ENCODE measurements at places on chromosomes 5 and 9.

- DNase-seq = no peak
These were observed 661 bp downstream of the PDCL start for GRCh38 chr9:122827761-122828093.

DNA sequence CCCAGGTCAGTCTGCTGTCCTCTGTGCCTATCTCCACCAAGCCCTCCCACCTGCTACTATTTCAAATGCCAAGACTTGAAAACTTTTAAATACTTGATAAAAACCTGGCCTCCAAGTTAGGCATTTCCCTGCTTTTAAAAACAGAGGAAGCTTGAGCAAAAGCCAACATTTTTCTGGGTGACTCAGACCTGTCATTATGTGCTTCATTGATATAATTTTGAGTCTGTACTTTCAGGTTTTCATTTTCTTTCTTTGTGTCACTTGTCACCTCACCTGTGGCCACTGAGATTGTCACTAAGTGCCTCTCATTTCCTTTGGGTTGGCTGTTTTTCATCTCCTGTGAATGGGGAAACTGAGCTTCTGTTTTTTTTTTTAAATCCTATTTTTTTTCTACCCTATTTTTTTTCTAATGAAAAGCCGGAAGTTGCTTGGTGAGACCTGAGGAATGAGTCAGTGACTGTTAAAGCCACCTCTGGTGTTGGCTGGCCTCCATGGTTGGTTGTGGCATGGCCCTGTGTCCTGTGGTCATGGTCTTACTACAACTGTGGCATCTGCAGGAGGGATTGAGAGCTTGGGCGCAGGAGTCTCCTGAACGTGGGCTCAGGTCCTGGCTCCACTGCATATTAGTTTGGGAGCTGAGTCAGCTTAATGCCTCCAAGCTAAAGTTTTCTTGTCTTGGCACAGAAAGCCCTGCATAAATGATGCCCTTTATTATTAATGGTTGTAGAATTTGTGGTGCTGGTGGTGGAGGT, 56.7 kb downstream of the ARHGAP26 start:
- DNase-seq = no peak

DNA sequence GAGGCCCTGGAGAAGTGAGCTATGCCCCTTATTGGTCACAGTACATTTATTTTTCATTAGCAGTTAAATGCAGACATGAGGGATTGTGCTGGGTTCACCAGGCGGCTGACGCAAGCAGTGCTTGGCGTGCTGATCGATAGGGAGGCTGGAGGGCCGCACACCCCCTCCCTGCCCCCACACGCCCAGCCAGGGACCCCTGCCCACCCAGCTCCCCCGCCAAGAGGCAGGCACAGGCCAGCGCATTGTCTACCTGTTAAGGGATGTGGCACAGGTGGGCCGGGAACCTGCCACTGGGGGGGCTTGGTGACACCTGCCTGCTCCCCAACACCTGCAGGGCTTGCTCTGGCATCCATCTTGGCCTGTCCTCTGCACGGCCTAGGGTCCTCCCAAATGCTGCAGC, 39.2 kb downstream of the HK3 start:
- no peak for DNase-seq

- DNase-seq = no peak
These were observed 48.2 kb downstream of the CSNK1A1 start for GRCh38 chr5:149503006-149503405.

DNA sequence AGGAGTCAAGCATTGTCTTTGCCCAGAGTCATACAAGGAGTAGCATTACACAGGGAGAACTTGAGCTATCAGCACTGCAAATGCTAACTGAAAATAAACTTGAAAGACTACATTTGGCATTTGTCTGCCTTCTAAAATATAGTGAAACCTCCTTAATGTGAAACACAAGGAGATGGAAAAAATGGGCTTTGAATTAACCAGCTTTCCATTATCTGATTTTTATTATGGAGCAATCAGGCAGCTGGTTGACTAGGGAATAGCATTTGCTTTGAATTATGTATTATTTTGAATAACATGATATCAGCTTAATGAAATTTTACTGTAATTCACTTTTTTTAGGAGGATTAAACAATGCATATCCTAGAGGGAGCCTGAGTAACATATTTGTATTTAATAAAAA, 130.8 kb downstream of the GDNF start:
- DNase-seq = no peak

GRCh38 chr9:108053555-108054061, 564.0 kb upstream of the KLF4 start:
- DNase-seq = no peak

DNA sequence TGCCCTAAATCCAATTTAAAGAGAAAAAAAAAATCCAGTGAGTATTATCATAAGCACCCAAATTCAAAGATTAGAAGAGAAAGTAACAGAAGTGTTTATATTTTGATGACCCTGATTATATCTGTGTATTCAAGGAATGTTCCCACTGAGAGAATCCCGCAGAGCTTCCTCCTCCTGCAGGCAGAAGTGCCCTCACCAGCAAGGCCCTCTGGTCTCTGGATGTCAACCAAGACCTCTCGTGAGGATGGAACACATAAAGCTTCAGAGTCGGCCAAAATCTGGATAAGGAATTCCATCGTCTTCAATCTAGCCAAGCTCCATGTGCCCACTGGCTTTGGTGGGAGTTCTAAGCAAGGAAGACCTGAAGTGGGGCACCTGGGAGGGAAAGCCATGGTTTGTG, 18.1 kb downstream of the PTCH1 start:
- DNase-seq = no peak

DNA sequence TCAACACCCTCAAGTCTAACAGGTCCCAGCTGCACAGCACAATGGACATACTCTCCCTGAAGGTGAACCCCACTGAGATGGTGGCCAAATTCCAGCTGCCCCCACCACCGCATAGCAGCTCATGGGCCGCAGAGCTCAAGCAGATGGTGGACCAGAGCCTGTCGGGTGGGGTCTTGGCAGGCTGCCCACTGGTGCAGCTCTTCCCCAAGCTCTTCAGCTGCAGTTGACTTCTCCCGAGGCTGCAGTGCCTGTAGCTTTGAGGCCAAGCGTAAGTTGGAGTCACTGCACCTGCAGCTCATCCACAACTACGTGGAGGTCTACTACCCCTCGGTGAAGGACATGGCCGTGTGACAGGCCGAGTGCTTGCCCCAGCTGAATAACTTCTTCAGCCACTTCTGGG, 56.6 kb upstream of the SPTLC1 start:
- DNase-seq = no peak

- no peak for DNase-seq
These were observed 96.5 kb downstream of the FGF10 start for GRCh38 chr5:44292736-44293135.

DNA sequence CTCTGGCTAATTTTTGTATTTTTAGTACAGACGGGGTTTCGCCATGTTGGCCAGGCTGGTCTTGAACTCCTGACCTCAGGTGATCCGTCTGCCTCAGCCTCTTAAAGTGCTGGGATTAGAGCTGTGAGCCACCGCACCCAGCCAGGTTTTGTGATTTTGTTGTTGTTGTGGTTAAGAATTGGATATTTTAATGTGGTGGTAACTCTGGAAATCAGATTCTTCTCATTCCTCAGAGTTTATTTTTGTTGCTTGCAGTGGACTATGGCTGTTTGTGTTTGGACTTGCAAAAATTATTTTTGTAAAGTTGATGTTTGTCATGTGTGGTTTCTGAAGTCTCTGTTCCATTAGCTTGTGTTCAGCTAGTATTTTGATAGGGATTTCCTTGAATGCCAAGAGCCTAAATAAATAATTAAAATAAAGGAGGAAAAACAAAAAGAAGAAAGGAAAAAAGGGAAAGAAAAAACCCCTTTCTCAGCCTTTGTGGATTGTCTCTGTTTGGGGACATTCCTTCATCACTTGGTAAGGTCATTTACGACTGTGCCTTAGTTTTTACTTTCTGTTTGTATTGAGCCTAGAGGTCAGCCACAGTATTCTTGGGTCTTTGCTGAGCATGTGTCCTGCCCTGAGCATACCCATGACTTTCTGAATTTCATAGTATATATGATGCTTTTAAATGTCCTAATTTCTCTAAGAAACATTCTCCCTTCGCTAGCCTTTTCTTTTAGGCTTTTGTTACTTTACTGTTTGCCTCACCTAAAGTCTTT, 37.3 kb downstream of the PBX3 start:
- DNase-seq = no peak

DNA sequence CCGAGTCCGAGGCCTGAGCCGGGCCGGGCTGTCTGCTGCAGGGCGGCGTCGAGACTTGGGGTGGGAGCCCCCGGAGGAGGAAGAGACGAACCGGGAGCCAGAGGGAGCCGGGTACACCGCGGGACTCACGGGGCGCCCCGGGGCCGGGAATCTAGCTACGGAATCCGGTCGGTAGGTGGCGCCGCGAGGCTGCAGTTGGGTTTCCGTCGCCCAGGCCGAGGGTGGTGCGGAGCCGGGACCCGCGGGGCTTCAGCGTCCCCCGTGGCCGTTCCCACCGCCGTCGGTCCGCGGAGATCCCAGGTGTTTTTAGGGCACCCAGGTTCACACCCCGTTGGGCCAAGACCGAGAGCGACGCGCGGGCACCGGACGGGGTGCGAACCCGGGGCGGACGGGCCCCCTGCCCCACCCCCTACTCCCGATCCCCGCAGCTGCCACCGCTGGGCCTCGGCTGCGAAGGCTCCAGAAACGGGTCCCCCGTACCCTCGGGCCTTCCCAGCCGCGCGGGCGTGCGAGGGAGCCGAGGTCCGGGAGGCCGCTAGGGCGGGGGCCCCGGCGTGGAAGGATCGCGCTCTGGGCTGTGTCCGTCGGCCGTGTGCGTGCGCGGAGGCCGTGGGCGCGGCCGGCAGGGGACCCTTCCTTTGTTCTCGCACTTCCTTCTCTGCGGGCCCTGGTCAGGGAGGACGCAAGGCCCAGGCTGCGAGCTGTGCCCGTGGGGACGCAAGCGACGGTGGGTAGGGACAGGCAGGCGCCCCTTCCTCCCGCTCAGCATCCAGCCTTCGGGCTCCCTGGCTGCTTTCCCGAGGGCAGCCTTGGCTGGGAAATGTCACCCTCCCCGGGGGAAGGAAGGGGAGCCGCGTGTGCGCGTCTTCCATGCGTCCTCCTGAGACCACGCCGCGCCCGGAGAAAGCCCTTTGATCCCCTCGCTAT, 146.6 kb downstream of the GAPVD1 start:
- peak; percentile 68 for DNase-seq

DNA sequence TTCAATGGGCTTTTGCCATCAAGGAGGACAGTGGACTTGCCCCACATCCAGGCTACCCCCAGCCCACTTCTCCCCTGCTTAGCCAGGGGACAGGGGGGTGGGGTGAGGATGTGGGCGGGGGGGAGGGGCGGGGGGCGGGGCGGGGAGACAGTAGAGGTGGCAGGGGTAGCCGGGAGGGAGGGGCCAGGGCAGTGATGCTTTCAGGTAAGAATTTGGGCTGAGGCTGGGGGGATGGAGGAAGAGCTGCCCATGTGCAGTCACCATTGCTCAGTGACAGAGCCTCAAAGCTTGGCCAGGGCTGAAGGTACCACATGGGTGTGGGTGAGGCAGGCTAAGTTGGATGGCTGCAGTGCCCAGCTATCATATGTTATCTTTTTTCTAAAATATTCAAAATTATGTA, 40.7 kb upstream of the HNRNPA0 start:
- no peak for DNase-seq

- no peak for DNase-seq
These were observed 119.2 kb downstream of the DAB2IP start for GRCh38 chr9:121770415-121771273.

DNA sequence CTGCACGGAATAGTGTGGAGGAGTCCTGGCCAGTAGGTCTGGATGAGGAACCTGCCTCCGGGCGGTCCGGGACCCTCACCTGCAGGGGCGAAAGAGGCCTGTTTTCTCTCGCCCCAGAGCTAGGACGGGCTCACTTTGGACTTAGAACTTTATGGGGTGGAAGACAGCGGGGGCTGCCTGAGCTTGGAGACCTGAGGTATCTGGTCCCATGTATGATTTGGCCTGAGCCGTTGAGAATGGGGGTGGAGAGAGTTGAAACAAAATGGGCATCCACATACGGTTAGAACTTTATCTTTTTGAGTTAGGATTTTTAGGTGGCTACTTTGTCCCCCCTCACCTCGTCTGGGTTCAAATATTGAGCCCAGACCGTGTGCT, 681 bp upstream of the ETF1 start:
- DNase-seq = no peak

DNA sequence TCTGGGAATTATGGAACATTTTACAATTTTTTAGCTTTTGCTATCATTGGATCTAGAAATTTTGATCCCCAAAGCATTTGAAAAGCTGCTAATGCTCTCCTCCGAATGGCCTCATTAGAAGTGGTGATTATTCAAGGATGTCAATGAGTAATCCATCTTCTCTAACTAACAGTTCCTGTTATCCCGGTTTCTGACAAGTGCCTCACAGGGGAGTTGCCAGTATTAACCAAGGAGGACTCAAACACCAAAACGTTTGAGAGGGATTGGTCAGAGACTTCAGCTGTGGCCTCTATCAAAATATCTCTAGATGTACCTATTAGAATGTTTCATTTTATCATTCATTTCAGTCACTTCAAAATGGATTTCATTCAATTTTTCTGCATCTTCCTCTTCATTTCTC, 208.3 kb upstream of the ITGA1 start:
- DNase-seq = no peak

GRCh38 chr5:113435575-113435974, 786 bp upstream of the TSSK1B start:
- DNase-seq = no peak

DNA sequence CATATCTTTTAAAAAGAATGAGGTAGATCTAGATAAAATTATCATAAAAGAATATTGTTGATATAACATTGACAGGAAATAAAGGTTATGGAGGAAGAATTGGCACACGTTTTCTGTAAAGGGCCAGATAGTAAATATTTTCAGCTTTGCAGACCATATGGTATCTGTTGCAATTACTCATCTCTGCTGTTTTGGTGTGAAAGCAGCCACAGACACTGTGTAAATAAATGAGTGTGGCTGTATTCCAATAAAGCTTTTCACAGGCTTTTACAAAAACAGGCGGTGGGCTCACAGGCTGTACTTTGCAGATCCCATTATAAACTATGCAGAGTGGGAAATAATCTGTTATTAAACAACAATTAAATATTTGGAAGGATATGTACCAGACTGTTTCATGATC, 87.4 kb downstream of the SGCD start:
- no peak for DNase-seq

DNA sequence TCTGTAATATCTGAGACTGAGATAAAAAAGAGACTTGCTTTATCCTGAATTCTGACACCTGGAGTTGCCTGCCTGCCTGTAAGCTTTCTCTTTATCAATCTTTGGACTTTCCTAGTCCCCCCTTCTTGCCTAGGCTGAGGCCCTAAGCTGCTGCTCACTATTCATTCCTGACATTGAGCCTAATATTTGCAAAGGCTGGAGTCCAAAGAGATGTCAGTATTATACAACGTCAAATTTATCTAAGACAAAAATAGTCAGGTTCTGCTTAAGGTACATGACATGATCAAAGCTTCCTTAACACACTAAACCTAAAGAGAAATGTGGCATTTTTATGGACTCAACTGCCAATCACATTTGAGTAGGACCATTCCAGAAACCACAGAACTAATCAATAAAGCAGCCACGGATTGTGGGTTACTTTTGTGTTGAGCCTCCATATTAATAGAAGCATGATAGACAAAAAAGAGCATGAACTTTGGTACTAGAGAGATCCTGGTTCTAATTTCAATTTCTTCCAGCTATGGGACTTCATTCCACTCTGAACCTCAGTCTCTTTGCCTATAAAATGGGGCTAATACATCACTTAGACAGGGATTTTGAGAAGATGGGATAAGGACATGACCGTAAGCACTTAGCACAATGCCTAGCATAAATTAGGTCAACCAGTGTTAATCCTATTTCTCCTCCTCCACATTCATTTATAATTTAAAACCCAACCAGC, 56.1 kb downstream of the IL33 start:
- no peak for DNase-seq
